ENCODE measurements at places on chromosomes 12 and 14. TPM values are rescaled to one million over a fixed set of nuclear protein-coding genes. Genes with fewer than 3 reads are reported as not detected.

Gene PALS1
- total RNA-seq, result 24.1 TPM

Gene HOXC11
- total RNA-seq, result 0.24 TPM

Gene TIMM9
- total RNA-seq, result 72.8 TPM

Gene EPYC
- not detected for total RNA-seq

Gene CABP1
- total RNA-seq, result 0.62 TPM

Gene GNG2
- 3.0 TPM for total RNA-seq
